Putamen (tissue), 1 donor: ENCODE measurements at places on chromosomes 6 and 20.
A peak's percentile ranks its signal among the peaks of the same experiment; 100 is the strongest.

- no peak for DNase-seq
Measured at GRCh38 chr6:126076992-126077664, 90.8 kb downstream of the TRMT11 start.

GRCh38 chr20:56343861-56344381 lies 14.9 kb upstream of the FAM210B start:
- peak; percentile 25 for DNase-seq

GRCh38 chr6:14738933-14739332 lies 506.9 kb upstream of the JARID2 start:
- no peak for DNase-seq

DNA sequence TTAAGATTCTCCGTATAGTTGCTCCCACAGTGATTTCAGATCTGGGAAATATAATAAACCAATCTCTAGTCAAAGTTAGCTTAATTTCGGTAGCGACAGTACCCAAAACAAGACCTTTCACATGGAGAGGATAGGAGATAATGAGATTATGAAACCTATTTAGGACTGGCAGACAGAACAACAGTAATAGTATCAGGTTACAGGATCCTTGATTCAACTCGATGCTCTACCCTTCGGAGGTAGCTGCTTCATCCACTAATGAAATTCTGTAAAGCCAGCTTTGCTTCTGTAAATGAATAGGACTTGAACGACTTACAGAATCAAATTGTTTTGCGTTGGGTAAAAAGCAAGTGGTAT lies 534 bp upstream of the AKIRIN2 start:
- DNase-seq, result no peak

DNA sequence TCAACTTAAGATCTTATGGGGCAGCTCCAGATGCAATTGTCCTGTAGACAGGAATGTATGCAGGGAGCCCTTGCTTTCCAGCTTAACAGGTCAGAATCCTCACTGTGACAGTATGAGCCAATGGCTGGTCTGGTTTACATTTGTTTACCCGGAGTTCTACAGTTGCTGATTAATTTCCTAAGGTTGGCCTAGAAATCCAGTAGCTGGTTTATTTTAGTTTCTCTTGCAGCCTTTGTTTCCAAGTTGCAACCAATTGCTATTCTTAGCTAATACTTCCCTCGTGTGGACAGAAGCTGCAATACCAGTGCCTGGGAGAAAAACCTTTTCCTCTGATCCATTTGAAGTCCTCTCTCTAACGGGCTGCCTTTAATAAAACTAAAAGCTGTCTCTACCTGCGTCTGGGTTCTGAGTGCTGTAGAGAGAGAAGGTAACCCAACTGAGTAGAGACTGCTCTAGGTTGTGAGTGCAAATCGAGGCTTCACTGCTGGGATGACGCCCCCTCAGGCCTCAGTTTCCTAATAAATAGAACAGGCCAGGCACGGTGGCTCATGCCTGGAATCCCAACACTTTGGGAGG lies 45.9 kb downstream of the ZNF217 start:
- DNase-seq, result peak; percentile 47

- no peak for DNase-seq
Measured at GRCh38 chr6:56815436-56815835, 139.5 kb upstream of the BEND6 start.

GRCh38 chr6:157381631-157382621 lies 936 bp downstream of the ZDHHC14 start:
- peak; percentile 61 for DNase-seq

GRCh38 chr20:36826554-36827244 lies 49.2 kb upstream of the TLDC2 start:
- DNase-seq, result no peak

- no peak for DNase-seq
Measured at GRCh38 chr6:141824350-141824749, 308.4 kb upstream of the GJE1 start.

- DNase-seq, result no peak
Measured at GRCh38 chr20:19222520-19223040, 10.1 kb downstream of the SLC24A3 start.

DNA sequence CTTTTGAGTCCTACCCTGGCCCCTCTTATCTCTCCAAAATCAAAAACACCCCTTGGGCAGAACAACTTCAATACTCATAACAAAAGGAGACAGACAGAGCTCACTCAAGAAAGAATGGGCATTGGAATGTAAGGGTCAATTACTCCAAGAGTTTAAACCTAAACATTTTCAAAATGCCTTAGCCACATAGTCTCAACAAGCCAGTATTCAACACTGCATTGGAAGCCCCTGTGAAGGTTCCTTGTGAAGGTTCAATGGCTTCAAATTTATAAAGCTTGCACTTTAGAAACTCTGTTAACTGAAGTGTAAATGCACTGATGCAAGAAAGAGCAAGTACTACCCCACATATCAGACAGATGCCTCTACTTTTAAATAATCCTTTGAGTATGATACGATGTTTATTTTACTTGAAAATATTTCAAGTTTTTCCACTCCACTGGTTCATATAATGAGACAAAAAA lies 139.1 kb upstream of the LAMP5 start:
- DNase-seq, result no peak

GRCh38 chr6:156904176-156904967 lies 127.2 kb downstream of the ARID1B start:
- DNase-seq, result no peak

GRCh38 chr6:22113026-22113766 lies 183.6 kb downstream of the PRL start:
- no peak for DNase-seq

- no peak for DNase-seq
Measured at GRCh38 chr6:22558288-22558882, 11.0 kb upstream of the HDGFL1 start.

DNA sequence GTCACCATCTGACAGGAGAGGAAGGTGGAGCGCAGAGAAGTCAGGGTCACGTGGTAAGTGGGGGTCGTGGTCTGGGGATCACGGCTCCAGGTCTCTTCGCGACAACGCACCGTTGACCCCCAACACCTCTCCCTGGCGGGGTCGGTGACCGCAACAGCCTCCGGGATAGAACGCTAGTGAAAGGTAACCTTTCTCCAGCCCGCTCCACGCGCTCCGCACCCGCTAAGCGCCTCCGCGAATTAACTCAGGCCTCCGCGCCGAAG lies 600 bp upstream of the SYNJ2 start:
- no peak for DNase-seq

DNA sequence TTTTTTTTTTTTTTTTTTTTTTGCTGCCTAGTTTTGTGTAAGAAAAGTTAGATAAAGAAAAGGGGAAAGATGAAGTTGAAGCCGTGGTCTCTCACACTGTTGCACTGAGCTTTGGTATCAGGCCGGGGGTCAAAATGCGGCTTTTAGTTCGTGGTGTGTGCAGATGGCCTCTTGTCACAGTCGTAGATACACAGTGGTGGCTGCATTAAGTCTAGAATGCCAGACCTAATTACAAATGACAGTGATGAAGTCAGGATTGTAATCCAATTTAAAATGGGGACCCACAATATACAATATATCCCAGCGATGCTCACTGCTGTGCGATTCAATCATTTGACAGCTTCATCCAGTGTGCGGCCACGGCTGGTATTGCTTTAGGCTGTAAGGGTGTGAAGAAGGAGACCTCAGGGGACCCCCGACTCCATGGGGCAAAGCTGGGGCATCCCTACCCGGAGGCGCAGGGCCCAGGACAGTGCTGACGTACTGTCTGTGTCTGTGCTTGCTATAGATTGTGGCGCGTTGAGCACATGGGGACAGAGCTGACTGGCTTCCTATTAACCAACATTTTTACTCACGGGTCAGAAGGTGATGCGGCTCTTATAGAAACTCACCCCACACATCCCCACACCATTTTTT lies 210.0 kb upstream of the SOX4 start:
- no peak for DNase-seq
